Activated CD4-positive, CD25-positive, alpha-beta regulatory T cell (primary cell): ENCODE measurements at places on chromosomes 13 and 19.

DNA sequence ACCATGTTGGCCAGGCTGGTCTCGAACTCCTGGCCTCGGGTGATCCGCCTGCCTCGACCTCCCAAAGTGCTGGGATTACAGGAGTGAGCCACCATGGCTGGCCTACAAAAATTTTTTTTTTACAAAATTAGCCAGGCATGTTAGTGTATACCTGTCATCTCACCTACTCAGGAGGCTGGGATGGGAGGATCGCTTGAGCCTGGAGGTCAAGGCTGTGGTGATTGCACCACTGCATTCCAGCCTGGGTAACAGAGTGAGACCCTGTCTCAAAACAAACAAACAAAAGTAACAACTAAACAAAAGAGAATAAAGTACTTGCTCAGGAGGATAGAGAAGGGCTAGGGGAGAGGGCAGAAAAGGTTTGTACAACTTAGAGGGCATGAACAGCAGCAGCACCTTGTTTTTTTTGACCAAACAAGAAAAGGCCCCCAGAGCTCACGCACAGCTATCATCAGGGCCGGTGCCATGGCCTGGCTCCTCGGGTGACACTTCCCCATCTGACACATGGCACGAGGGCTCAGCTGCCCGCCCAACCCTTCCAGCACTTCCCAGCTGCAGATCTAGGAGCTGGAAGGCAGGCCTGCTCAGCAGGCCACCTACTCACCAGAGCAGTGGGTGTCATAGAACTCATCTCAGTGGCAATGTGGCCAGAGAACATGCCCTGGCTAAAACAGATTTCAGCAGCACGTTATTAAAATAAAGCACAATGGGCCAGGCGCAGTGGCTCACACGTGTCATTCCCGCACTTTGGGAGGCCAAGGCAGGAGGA lies 8.6 kb upstream of the SLC7A9 start:
- no peak for DNase-seq

- DNase-seq: no peak
These were observed 16.8 kb downstream of the CEBPG start for GRCh38 chr19:33390101-33390907.

GRCh38 chr19:56092685-56093631 lies 28.1 kb downstream of the ZNF787 start:
- DNase-seq: no peak

GRCh38 chr19:44903216-44903601 lies 2.4 kb upstream of the APOE start:
- DNase-seq: no peak

DNA sequence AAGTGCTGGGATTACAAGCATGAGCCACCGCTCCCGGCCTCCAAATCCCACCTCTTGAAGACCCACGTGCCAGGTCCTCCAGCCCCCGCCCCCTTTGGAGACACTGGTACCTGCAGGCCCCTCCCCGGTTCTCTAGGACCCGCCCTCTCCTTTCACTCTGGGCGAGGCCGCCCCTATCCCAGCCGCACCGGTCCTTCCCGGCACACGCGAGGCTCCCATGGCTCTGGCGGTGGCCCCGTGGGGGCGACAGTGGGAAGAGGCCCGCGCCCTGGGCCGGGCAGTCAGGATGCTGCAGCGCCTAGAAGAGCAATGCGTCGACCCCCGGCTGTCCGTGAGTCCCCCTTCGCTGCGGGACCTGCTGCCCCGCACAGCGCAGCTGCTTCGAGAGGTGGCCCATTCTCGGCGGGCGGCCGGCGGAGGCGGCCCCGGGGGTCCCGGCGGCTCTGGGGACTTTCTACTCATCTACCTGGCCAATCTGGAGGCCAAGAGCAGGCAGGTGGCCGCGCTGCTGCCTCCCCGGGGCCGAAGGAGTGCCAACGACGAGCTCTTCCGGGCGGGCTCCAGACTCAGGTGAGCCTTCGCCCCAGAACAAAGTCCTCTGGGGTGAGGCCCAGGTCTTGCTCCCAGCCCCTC lies at the start of gene CBLC:
Gene CBLC (plus strand): TSS at position 176 of the 633 bp plus-strand sequence. CDS start 42 bp downstream, at position 218.
- no peak for DNase-seq

- no peak for DNase-seq
These were observed 717 bp downstream of the SPRYD7 start for GRCh38 chr13:49935171-49936074.

GRCh38 chr19:15869873-15870272 lies 28.0 kb downstream of the CYP4F2 start:
- DNase-seq: no peak

- DNase-seq: peak; percentile 82
These were observed 9.7 kb upstream of the ILF3 start for GRCh38 chr19:10644260-10645007.

GRCh38 chr13:78060966-78061365 lies 142.3 kb upstream of the EDNRB start:
- no peak for DNase-seq

DNA sequence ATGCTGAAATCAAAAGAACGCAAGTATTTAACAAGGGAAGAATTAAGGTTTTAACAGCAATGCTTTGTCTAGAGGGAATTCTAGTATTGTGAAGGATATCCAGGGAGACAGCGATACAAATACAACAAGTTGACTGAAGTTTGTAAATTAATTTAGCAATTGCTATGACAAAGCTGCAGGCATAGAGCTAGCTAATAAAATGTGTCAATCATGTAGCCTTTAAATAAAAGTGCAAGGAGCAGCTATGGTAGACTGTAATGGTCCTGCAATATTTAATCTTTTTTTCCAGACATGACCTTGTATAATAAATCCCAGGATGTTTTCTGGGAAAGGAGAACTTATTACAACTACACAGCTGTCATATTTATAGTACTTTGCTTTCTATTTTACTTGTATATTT lies 779.3 kb downstream of the SLITRK5 start:
- no peak for DNase-seq

- no peak for DNase-seq
These were observed 55.7 kb downstream of the COL4A1 start for GRCh38 chr13:110251193-110251819.

- no peak for DNase-seq
These were observed 165.6 kb downstream of the POU4F1 start for GRCh38 chr13:78437781-78438180.

DNA sequence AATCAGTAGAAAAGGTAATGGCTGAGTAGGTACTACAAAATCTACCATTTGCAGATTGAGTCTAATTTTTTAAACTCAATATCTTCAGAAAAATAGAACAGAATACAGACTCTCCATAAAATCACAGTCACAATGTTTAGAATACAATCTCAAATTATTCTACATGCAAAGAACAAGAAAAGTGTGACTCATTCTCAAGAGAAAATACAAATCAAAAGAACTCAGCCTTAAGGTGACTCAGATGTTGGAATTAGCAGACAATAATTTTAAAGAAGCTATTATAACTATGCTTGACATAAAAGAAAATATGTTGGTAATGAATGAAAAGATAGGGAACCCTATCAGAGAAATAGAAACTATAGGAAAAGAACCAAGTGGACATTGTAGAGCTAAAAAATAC lies 78.9 kb downstream of the RXFP2 start:
- DNase-seq: no peak

- DNase-seq: no peak
These were observed 10.9 kb downstream of the SETDB2 start for GRCh38 chr13:49455007-49455398.

- DNase-seq: no peak
These were observed 124.5 kb downstream of the ITGBL1 start for GRCh38 chr13:101576977-101577376.

- no peak for DNase-seq
These were observed 21.1 kb downstream of the ELL start for GRCh38 chr19:18500799-18501198.

DNA sequence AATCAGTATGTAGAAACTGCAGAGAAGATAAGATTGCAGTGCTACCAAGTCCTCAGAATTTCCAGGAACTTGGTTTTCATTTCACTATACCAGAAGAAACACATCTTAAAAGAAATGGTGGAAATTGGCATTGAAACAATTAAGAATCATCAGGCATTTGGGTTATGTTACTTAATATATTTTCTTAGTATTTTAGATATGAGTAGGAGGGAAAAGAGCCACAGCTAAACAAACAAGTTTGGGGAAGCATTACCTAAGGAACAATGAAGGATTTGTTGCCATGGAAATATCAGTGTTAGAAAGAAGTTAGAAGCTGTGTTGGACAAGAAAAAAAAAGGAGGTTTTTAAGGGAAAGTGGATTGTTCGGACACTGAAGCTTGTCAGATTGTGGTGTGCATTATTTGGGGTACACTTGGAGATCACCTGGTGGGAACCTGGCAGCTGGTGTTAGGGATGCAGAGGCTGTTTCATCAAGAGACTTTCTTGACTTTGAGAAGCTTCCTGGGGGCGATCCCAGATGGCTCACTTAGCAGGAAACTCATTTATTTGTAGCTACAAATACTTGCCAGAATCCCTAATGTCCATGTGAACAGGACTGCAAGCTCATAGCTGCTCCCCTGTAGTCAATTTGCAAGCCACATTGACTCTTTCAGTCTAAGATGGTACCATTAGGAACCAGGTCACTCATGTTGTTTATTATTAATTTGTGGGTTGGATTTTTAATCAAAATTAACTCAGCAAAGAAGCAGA lies 246.7 kb downstream of the RFC3 start:
- no peak for DNase-seq

DNA sequence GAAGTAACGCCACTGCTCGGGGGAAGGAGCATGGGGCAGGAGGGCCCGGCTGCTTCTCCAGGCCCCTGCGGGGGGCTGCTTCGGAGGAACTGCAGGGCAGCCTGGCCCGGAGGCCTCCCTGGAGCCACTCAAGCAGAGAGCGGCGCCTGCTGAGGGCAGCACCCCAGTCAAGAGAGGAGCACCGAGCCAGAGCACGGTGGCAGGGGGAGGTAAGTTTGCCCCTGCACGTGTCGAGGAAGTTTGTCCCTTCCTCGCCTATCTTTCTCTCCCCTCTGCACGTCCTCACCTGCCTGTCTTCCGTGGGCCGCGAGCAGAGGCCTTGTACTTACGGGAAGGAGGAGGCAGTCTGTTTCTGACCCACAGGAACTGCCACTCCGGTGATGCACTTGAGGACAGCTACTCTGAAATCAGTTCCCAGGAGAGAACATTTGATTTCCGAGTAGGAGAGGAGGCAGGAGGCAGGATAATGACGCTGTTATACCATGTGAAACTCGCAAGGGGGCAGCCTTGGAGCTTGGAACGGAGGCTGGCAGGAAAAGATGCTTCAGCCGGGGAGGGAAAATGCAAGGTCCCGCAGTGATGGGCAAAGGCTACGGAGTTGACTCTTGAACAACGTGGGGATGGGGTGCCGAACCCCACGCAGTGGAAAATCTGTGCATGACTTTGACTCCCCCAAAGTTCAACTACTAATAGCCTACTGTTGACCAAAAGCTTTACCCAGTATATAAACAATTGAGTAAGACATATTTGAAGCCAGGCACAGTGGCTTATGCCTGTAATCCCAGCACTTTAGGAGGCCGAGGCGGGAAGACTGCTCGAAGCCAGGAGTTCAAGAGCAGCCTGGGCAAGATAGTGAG lies 5.0 kb downstream of the FFAR1 start:
- peak; percentile 14 for DNase-seq

DNA sequence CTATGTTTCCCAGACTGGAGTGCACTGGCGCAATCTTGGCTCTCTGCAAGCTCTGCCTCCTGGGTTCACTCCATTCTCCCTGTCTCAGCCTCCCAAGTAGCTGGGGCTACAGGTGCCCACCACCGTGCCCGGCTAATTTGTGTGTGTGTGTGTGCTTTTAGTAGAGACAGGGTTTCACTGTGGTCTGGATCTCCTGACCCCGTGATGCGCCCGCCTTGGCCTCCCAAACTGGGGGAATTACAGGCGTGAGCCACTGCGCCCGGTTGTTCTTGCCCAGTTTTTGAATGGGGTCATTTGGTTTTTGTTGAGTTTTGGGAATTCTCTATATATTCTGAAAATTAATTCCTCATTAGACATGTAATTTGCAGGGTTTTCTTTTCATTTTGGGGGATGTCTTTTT lies 238.4 kb upstream of the PRR20A start:
- no peak for DNase-seq

DNA sequence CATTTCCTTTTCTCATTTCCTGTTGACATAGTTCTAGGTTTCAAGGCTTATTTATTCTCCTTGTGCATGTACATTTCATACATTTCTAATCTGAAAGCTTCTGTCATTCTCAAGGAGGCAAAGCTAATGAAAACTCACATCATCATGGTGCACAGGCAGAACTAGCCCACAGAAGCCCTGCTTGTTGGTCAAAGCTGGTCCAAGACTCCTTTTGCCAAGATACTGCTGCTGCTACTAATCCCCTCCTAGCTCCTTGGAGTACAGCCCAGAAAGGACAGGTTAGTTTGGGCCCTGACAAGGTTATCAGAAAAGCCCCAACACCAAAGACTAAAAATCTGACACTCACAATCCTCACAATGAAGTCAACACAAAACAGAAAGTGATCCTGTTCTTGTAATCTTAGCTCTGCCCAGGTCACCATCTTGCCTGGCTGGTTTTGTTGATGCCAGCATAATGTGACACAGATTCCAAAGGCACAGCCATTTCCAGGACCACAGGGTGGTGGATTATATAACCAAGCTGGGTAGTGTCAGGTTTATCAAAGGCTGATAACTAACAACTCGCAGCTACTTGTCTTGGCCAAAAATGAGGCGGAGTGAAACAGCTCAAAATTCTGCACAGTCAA lies 417.4 kb downstream of the NDFIP2 start:
- no peak for DNase-seq

DNA sequence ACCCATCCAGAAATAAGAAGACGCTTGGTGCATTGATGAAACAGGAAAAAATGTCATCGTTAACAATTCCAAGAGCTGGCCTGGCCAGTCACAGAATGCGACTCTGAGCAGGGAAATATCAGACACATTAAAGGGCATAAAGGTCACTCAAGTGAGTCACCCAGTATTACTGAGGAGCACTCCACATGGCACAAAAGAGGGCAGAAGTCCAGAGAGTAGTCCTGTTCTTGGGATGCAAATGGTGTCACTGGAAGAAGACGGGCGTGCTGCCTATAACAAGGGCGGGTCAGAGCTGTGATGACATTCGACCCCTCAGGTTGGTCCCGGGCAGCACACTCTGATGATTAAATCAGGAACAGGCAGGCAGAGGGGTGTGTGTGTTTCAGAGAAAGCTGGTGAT lies 720.3 kb downstream of the UQCRFS1 start:
- DNase-seq: no peak

GRCh38 chr19:47427241-47428176 lies 8.2 kb upstream of the MEIS3 start:
- DNase-seq: peak; percentile 23

- no peak for DNase-seq
These were observed 285.8 kb upstream of the PCDH9 start for GRCh38 chr13:67515895-67516294.
